NCI-H2029 (cell line): ENCODE measurements at places on chromosomes 4 and X.

GRCh38 chr4:157582141-157582540 lies 361.6 kb downstream of the GRIA2 start:
- no peak for DNase-seq

- DNase-seq: no peak
These were observed 66.6 kb downstream of the ENOX2 start for GRCh38 chrX:130836447-130836846.

- DNase-seq: no peak
These were observed 194.2 kb downstream of the CLCN4 start for GRCh38 chrX:10350981-10351380.

DNA sequence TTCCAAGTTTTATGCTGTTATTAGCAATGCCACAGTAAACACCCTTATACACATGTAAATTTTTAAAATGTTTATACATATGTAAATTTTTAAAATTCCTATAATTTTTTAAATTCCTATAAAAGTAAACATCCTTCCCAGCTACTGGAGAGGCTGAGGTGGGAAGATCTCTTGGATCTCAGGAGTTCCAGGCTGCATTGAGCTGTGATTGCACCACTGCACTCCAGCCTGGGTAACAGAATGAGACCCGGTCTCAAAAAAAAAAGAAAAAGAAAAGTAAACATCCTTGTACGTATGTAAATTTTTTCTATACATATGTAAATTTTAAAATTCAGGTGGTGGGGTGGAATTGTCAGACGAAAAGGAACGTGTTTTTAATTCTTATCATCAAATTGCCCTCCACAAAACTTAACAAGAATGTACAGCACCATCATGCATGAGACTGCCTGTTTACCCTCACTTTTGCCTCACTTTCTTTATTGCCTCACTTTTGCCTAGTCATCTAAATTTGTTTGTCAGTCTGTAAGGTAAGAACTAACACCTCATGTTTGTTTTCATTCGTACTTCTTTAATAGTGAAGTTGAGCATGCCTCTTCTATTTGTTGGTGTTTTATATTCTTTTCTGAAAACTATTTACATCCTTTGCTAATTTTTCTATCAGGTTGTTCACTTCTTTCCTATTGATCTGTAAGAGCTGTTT lies 8.0 kb downstream of the SLC7A3 start:
- no peak for DNase-seq

- DNase-seq: peak; percentile 45
These were observed at the start of gene MBNL3 for GRCh38 chrX:132488819-132489577. Gene MBNL3 (minus strand): TSS chrX:132489038. CDS start chrX:132439611, 49,427 bp downstream.

- no peak for DNase-seq
These were observed 69.7 kb downstream of the RPS6KA6 start for GRCh38 chrX:84118315-84118714.

DNA sequence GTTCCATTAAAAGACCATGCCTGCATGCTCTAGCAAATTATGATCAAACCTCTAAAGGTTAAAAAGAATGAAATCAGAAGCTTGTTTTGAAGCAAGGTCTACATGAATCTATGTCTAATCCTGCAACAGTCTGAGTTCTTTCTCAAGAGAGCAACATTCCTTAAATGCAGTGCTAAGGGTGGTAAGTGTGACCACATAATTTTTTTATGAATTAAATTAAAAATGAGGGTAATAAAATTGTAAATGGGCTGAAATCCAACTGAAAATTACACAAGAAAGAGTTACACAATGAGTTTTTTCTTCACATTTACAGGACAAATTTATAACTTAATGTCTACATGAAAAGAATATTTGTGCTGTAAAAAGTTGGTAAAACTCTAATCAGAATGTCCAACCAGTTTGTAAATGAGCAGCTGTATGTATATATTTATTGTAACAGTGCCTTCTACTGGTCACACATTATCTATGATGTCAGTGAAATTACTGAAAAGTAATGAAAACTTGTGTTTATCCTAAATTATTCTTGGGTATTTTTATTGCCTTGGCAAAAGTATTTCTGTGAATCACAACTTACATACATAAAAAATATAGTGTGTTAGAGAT lies 336.3 kb upstream of the PITX2 start:
- DNase-seq: no peak

- DNase-seq: no peak
These were observed 47.5 kb upstream of the KLHL13 start for GRCh38 chrX:118164138-118164537.

DNA sequence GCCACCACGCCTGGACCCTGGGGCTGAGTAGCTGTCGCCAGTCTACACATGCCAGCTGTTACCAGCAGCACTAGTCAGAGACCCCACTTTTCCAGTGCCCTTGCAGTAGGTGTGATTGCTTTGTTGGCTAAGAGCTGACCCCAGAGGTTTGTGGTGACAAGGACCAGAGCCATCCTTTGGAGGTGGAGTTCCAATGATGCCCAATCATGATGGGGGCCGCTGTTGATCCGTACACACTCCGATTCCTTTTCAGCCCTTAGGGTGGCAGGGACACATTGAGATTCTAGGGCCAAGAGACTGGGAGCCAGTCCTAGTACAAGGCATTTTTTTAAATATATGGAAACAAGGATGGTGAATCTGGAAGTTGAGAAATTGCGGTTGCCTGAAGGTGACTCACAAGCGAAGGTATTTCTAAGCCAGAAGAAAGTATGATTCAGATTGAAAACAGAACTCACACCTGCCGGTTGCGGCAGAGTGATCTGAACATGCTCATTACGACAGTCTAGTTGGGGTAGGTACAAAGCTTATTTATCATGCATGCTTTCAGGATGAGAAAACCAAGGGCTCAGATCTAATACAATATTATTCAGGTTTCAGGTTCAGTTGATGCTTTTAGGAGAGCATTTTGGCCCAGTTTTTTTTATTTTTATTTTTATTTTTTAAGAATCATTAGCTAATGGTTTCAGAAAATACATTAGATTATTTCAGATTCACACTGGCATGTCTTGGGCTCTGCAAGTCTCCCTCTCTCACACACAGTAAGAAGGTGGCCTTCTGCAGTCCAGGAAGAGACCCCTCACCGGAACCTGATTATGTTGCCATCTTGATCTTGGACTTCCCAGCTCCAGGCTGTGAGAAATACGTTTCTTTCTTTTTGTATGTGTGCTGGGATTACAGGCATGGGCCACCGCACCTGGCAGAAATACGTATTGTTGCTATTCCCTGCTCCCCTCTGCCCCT lies 43.4 kb downstream of the SHROOM2 start:
- no peak for DNase-seq
